ENCODE measurements at places on chromosomes 1 and 21.
A peak's percentile ranks its signal among the peaks of the same experiment; 100 is the strongest.

DNA sequence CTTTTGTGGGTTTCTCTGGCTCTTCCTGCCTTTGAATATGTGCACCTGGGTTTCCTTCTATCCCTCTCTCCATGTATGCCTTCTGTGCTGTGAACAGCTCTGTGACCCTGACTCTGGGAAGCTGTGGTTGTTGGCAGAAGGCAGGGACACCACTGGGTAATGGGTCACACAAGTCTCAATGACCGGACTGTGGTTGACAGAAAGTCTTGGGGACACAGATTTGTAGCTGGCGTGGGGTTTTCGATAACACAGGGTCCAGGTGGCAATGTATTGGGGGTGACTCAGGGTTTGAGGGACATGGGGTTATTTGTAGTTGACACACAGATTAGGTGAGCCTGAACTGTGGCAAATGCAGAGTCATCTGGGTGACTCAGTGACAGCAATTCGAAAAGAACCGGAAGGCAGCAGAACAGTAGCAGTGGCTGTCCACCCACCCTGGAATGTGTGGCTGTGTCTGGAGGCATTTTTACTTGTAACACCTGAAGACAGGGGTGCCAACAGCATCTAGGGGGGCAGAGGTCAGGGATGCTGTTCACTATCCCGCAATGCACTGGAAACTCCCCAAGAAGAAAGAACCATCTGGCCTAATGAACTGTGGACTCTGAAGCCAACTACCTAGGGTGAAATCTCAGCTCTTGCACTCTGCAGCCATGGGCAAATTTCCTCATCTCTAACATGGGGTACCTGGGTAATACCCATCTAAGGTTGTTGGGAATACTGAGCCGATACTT, 13.0 kb upstream of the SLC6A9 start:
- no peak for DNase-seq

GRCh38 chr1:65247419-65248359, 61.7 kb upstream of the DNAJC6 start:
- no peak for DNase-seq

DNA sequence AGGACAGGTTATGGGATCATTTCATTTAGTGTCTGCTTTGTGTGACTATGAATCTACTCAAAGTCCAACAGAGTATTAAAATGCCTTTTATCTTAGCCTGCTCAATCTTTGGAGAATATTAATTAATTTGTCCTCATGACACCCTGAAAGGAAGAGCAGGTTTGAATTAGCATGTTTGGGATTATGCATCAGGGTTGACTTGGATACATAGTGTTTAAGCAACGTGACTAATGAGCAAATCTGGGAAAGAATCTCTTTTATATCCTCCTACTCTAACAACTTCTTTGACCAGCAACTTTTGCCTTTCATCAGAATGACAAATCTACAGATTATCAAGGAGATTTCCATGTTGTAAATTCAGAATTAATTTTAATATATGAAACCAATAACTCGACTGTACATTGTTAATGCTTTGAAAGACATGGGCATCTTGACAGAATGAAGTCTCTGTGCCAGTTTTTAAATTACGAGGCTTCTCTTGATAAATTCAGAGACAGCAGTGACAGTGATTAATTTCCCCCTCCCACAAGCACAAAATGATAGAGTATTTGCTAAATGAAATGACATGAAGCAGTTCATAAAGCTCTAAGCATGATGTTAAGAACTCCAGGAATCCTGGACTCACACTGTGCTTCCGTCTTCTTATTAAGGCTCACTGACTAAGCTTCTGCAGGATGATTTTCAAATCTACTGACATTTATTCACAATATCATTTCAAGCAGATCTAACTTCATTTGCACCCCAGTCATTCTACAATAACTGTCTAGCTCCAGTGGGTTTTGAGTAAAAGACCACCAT, 156.5 kb downstream of the PCNX2 start:
- DNase-seq: no peak

- DNase-seq: no peak
Measured at GRCh38 chr1:57839526-57839925, 415.7 kb upstream of the DAB1 start.

GRCh38 chr1:223437151-223437550, 43.9 kb downstream of the CCDC185 start:
- DNase-seq: no peak

- no peak for DNase-seq
Measured at GRCh38 chr1:22315315-22316078, 136.2 kb upstream of the ZBTB40 start.

GRCh38 chr21:28523367-28523766, 469.3 kb downstream of the LTN1 start:
- DNase-seq: no peak

DNA sequence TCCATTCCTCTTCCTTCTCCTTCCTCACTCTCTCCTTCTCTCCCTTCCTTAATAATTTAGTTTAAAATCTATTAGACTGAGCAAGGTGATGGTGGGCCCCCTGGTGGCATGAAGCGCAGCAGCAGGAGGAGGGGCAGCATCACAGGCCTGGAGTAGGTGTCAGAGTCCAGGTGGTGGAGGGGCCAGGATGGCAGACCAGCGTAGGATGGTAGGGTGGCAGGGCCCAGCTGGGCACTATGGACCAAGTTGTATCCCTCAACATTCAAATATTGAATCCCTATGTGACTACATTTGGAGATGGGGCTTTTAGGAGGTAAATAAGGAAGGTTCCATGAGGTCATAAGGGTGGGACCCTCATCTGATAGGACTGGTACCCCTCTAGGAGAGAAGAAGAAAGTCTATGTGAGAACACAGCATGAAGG, 61.0 kb downstream of the WDR4 start:
- DNase-seq: peak; percentile 70

GRCh38 chr1:50369830-50370229, 53.4 kb downstream of the DMRTA2 start:
- DNase-seq: no peak

DNA sequence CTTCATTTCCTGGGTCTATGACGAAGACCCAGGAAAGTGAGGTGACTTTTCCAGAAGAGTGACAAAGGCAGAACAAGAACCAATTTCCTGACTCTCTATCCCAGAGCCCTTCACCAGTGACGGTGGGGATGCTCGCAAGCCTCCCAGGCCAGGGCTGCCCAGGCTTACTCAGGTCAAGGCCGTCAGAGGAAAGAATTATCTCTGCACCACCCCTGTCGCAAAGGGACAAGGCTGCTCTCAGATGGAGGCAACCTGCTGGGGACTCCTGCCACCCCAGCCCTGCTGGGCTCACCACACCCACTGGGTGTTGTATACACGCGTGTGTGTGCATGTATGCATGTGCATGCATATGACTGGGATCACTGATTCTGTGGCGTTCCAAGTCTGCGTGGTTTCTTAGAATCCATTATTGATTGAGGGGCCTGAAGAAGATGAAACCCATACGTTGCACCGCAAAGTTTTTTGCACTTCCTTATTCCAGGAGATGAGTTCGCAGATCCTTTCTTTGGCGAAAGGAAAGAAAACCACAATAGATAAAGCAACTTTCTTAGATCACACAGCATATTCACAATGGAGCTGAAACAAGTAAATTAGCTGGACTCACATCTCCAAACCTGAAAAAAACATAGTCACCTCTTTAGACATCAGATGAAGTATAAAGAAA, 255.8 kb downstream of the RHOU start:
- no peak for DNase-seq

DNA sequence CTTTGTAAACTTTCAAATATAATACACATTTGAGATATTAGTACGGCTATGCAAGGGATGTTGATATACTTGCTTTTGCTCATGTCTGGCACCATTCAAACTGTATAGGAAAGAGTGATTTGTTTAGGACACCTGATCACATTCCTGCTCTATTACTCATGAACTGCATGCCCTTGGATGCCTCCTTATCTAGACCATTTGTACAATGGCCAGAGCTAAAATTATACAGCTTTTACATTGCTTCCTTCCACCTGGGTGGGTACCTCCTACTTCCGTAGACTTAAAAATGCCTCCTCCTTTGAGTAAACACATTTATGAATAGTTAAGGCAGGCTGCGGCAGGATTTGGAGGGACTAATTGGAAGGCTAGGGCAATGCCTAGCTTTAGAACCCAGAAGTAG, 85.4 kb upstream of the PBX1 start:
- no peak for DNase-seq

DNA sequence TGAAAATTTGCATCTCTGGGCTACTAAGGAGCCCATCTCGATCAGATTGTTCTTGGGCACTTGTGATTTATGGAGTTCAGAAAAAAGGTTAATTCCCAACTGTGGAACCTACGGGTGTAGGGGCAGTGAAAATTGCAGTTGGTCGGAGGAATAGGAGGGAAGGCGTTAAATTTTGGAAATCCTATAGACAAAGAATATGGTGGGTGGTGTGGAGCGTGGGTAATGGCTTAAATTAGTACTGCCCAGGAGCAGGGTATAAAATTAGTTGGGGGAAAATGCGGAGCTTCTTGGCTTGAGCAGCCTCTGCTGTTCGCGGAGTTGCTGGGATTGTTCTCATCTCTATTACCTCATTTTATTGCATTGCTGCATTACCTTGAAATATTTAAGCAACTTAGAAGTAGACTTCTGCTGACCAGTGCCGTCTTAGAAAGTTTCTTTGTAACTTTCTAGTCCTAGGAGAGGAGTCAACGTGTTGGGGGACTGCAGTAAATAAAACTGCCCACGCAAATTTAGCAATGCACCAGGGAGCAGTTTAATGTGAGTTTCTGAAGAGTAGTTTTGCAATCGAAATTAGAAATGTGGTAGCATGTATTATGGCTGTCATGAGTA, 514 bp downstream of the S1PR1 start:
- DNase-seq: peak; percentile 15

DNA sequence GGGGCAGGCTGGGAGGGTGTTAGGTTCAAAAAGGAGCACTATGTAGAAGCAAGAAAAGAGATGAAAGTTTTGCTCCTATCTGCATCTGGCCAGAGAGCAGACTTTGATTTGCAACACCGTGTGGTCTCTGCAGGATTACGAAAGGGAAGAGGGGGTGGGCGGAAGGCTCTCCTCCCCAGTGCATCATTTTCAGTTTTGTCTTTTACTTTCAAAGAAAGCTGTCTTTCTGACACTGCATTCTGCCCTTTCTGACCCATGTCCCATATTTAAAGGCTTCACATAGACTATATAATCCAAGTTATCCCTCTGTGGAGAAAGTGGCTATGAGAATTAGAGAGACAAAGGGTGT, 126.5 kb downstream of the RHOU start:
- no peak for DNase-seq

DNA sequence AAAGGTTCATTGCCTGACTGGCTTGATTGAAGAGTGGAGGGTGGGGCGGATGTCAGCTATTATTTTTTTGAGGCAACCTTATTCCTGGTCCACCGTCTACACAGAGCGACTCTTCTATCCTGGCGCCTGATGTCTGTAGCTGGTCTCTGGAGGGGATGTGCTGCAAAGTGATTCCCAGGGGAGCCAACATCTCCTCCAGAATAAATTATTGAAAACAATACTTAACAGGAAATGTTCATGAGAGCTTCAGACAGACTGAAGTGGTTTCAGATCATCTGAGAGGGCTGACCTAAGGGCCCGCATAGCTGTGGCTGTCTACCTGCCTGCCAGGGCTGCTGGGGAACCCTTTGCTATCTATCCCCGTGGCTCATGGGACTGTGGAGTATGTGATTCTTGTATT, 66.7 kb downstream of the TEX35 start:
- no peak for DNase-seq
